ENCODE measurements at places on chromosomes 1 and 21. TPM values are rescaled to one million over a fixed set of nuclear protein-coding genes. Genes with fewer than 3 reads are reported as not detected.

PDE4DIP gene
- 6.7 TPM for total RNA-seq

PGLYRP4 gene
- total RNA-seq, result not detected

MYOM3 gene
- total RNA-seq, result 8.2 TPM

C1orf185 gene
- not detected for total RNA-seq

CYP4A22 gene
- not detected for total RNA-seq

EYA3 gene
- total RNA-seq, result 5.9 TPM

PADI4 gene
- not detected for total RNA-seq

RGS5 gene
- 0.64 TPM for total RNA-seq

RIPPLY3 gene
- 0.78 TPM for total RNA-seq

IRF6 gene
- 0.19 TPM for total RNA-seq

CD1E gene
- not detected for total RNA-seq

CACNA1E gene
- total RNA-seq, result not detected

ARPC5 gene
- total RNA-seq, result 176 TPM

SYPL2 gene
- total RNA-seq, result 0.13 TPM

MSH4 gene
- not detected for total RNA-seq

SELENBP1 gene
- total RNA-seq, result 6.5 TPM

SLAMF9 gene
- 0.34 TPM for total RNA-seq

RAP1GAP gene
- total RNA-seq, result 11.4 TPM

AQP10 gene
- total RNA-seq, result not detected
